ENCODE measurements at places on chromosomes 7 and 10.

DNA sequence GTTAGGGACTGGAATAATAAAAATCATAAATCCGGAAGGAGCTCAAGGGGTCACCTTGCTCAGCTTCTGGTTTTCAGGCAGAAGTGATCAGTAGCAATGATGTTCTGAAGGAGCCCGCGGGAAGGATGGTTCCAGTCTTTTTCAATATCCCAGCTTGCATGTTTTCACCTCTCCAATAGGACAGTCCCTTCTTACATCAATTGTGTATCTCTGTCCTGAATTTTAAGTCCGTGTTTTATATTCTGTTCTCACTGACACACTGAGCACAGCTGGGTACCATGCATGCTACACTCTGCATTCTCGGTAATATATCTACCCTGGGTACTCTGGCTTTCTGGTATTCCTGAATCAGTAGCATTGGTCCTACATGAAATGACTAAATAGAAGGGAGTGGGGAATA is 55.2 kb upstream of the SLC35B4 start:
- DNase-seq = peak; percentile 65

GRCh38 chr7:92797693-92798092 is 38.7 kb downstream of the CDK6 start:
- no peak for DNase-seq

GRCh38 chr10:62684911-62685310 is 119.6 kb upstream of the ADO start:
- no peak for DNase-seq

DNA sequence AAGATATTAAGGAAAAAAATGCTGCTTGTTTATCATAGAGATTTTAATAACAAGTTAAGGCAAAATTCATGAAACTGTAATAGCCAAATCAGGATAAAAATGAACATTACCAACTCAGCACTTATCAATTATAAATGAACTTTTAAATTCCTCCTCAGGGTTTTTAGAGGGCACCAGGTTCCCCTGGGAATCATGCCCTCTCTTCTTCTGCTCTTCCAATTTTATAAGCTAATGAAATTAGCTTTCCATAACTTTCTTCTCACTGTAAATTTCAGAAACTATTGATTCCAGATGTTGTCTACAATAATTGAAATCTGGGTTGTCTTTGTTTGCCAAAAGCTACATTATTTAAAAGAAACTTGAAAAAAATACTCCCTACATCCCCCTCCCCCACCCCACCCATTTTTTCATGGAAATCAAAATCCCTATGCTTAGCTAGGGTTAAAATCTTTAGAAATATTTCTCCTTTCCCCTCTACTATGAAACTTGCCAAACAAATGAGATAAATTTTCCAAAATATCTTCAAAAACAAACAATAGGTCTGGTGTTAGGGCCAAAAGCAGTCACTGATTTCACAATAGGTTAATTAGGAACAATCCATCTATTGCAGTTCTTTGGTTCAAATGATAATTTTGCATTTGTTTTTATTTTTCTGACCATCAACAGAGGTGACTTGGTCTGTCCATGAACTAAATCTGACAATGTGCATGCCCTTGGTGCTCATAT is 187.7 kb downstream of the DOCK4 start:
- no peak for DNase-seq

GRCh38 chr10:30637881-30638467 is 8.4 kb upstream of the LYZL2 start:
- no peak for DNase-seq

DNA sequence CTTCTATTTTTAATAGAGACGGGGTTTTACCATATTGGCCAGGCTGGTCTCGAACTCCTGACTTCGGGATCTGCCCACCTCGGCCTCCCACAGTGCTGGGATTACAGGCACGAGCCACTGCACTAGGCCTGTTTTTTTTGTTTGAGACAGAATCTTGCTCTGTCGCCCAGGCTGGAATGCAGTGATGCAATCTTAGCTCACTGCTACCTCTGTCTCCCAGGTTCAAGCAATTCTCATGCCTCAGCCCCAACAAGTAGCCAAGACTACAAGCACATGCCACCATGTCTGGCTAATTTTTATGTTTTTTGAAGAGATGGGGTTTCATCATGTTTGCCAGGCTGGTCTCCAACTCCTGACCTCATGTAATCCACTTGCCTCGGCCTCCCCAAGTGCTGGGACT is 73.7 kb downstream of the TYW1B start:
- DNase-seq = no peak

GRCh38 chr10:111698711-111699110 is 484.9 kb downstream of the GPAM start:
- DNase-seq = no peak

DNA sequence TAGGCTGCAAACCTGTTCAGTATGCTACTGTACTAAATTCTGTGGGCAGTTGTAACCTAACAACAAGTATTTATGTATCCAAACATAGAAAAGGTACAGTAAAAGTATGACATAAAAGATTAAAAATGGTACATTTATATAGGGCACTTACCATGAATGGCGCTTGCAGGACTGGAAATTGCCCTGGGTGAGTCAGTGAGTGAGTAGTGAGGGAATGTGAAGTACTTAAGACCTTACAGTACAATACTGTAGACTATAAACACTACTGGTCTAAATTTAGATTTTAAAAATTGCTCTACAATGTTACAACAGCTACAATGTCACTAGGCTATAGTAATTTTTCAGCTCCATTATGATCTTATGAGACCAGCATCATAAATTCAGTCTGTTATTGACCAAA is 146.0 kb upstream of the GNAI1 start:
- DNase-seq = peak; percentile 16

- no peak for DNase-seq
Observed at GRCh38 chr7:148872188-148872587, 11.9 kb downstream of the EZH2 start.

GRCh38 chr10:48444266-48444665 is 137.8 kb downstream of the MAPK8 start:
- DNase-seq = peak; percentile 48

GRCh38 chr10:6716516-6716915 is 136.4 kb upstream of the PRKCQ start:
- DNase-seq = no peak
